Panc1 (cell line): ENCODE measurements at places on chromosomes 4 and X. TPM values are rescaled to one million over a fixed set of nuclear protein-coding genes. Genes with fewer than 3 reads are reported as not detected.

GRCh38 chr4:143207555-143207954, 22.8 kb downstream of the USP38 start:
- DNase-seq = no peak

GRCh38 chr4:87330761-87331160, 8.1 kb upstream of the HSD17B13 start:
- DNase-seq = no peak

- DNase-seq = no peak
Observed at GRCh38 chr4:169270810-169271691, at the start of gene SH3RF1. SH3RF1 (minus strand) TSS chr4:169270956; CDS start chr4:169269212, 1,744 bp downstream.

NPY2R gene
- not detected for total RNA-seq

DNA sequence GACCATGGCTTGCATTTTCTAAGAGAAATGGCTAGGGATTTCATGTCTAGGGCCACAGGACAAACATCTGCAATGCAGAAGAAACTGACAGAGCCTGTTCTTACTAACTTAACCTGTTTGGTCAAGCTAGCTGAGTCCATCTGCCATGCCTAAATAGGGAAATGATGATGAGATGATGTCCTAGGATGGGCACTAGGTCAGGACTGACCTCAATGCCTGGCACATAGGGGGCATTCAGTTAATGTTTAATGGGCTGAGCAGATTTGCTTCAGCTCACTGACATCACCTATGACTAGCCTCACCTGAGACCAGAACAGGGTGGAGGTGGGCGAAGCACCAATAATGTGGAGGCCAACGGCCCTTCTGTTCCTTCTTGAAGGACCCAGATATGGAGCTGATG, 174.2 kb upstream of the SCML1 start:
- DNase-seq = no peak

DNA sequence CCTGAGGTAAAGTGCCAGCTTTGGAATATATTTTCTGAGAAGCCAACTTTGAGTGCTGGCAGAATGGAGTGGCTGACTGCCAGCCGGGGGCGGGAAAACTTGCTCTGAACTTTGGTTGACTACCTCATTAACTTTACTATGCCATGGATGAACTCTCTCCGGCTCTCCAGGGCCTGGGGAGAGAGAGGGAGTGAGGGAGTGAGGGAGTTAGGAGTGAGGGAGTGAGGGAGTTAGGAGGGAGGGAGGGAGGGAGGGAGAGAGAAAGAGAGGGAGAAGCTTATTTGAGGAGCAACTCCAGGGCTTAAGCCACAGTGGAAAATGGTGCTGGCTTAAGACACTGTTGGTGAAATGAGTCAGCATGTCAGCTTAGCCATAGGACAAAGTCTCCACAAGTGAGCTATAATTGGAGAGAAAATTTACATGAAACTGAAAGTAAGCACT, 280.9 kb upstream of the RPS6KA3 start:
- DNase-seq = no peak

RCHY1 gene
- 17.1 TPM for total RNA-seq

DNA sequence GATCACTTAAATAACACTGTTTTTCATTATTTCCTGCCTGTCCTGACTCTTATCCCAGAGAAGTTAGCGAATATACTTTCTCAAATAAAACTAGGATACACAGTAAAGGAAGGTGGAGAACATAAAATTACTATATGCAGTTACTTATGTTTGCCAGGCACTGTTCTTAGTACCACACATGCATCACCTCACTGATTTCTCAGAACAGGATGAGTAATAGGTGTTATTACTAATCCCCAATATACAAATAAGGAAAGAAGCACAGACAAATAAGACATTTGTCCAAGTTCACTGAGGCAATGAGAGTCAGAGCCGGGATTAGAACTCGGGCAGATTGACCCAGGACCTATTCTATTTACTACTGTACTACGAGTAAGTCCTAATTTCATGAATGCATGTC, 91.7 kb downstream of the CORIN start:
- DNase-seq = no peak

DNA sequence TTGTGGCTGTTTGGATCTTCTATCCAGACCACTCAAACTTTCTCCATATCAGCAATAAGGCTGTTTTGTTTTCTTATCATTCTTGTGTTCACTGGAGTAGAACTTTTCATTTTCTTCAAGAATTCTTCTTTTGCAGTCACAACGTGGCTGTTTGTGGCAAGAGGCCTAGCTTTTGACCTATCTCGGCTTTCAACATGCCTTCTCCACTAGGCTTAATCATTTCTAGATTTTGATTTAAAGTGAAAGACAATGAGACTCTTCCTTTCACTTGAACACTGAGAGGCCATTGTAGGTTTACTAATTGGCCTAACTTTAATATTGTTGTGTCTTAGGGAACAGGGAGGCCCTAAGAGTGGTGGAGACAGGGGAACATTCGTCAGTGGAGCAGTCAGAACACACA, 19.1 kb downstream of the FGF2 start:
- DNase-seq = no peak
